ENCODE measurements at places on chromosomes 12 and 14. TPM values are rescaled to one million over a fixed set of nuclear protein-coding genes. Genes with fewer than 3 reads are reported as not detected.

Gene KICS2
- total RNA-seq, result 4.1 TPM

Gene OTOGL
- 0.09 TPM for total RNA-seq

Gene HHIPL1
- total RNA-seq, result 1.0 TPM

Gene BCL11B
- 0.23 TPM for total RNA-seq

Gene CACNA2D4
- total RNA-seq, result 1.5 TPM

- DNase-seq, result no peak
- peak overlapping the region; percentile 71 for H3K27ac ChIP-seq
- peaks cover 19% of the 10 kb centered on the region for H3K4me1 ChIP-seq
- peak overlapping the region; percentile 81 for H3K4me3 ChIP-seq
- no peaks in the 10 kb centered on the region for H3K36me3 ChIP-seq
Observed at GRCh38 chr12:88035907-88036289, 6.7 kb upstream of the C12orf50 start.

Gene TUNAR
- 0.14 TPM for total RNA-seq

Gene PCNX1
- total RNA-seq, result 41.2 TPM

- no peaks in the 10 kb centered on the region for H3K27me3 ChIP-seq
- H3K27ac ChIP-seq, result no peak overlapping the region
- no peak overlapping the region for H3K4me3 ChIP-seq
- H3K4me1 ChIP-seq, result no peaks in the 10 kb centered on the region
- no peak for DNase-seq
Observed at GRCh38 chr12:95953000-95953399, 9.9 kb downstream of the AMDHD1 start.

- H3K27ac ChIP-seq, result no peak overlapping the region
- no peaks in the 10 kb centered on the region for H3K36me3 ChIP-seq
- H3K4me1 ChIP-seq, result peaks cover 26% of the 10 kb centered on the region
- H3K27me3 ChIP-seq, result no peaks in the 10 kb centered on the region
- no peak for DNase-seq
- H3K4me3 ChIP-seq, result no peak overlapping the region
Observed at GRCh38 chr12:49338830-49339463, 2.0 kb upstream of the C1QL4 start.

GRCh38 chr12:130521375-130522124 lies 183.9 kb downstream of the PIWIL1 start:
- H3K4me1 ChIP-seq, result no peaks in the 10 kb centered on the region
- H3K27me3 ChIP-seq, result no peaks in the 10 kb centered on the region
- no peaks in the 10 kb centered on the region for H3K36me3 ChIP-seq
- no peak for DNase-seq

Gene CEBPE
- total RNA-seq, result 4.4 TPM

Measured in liver (tissue), 10 donors.